ENCODE measurements at places on chromosomes 5 and 9. TPM values are rescaled to one million over a fixed set of nuclear protein-coding genes. Genes with fewer than 3 reads are reported as not detected.

Gene PCDHB12
- total RNA-seq, result 5.0 TPM

Gene RAD50
- total RNA-seq, result 47.4 TPM

Gene MEGF10
- 14.4 TPM for total RNA-seq

Gene LURAP1L
- total RNA-seq, result 12.3 TPM

GRCh38 chr9:134381671-134382516, 55.6 kb downstream of the RXRA start:
- H3K27ac ChIP-seq, result peak overlapping the region; percentile 10
- DNase-seq, result no peak
- no peaks in the 10 kb centered on the region for H3K36me3 ChIP-seq
- no peaks in the 10 kb centered on the region for H3K27me3 ChIP-seq
- peaks cover 44% of the 10 kb centered on the region for H3K4me1 ChIP-seq
- H3K4me3 ChIP-seq, result peak overlapping the region; percentile 19

- no peak overlapping the region for H3K4me3 ChIP-seq
- H3K27ac ChIP-seq, result no peak overlapping the region
- no peaks in the 10 kb centered on the region for H3K4me1 ChIP-seq
- H3K27me3 ChIP-seq, result no peaks in the 10 kb centered on the region
Observed at GRCh38 chr5:180866985-180867384, 5.9 kb upstream of the ZFP62 start.

- H3K27ac ChIP-seq, result no peak overlapping the region
- H3K36me3 ChIP-seq, result no peaks in the 10 kb centered on the region
- H3K4me3 ChIP-seq, result no peak overlapping the region
- H3K4me1 ChIP-seq, result no peaks in the 10 kb centered on the region
- DNase-seq, result no peak
Observed at GRCh38 chr5:143413958-143414669, 10.6 kb upstream of the NR3C1 start.

- no peaks in the 10 kb centered on the region for H3K27me3 ChIP-seq
- H3K4me3 ChIP-seq, result no peak overlapping the region
- H3K4me1 ChIP-seq, result no peaks in the 10 kb centered on the region
- DNase-seq, result no peak
Observed at GRCh38 chr9:135951889-135952663, 9.1 kb downstream of the UBAC1 start.

DNA sequence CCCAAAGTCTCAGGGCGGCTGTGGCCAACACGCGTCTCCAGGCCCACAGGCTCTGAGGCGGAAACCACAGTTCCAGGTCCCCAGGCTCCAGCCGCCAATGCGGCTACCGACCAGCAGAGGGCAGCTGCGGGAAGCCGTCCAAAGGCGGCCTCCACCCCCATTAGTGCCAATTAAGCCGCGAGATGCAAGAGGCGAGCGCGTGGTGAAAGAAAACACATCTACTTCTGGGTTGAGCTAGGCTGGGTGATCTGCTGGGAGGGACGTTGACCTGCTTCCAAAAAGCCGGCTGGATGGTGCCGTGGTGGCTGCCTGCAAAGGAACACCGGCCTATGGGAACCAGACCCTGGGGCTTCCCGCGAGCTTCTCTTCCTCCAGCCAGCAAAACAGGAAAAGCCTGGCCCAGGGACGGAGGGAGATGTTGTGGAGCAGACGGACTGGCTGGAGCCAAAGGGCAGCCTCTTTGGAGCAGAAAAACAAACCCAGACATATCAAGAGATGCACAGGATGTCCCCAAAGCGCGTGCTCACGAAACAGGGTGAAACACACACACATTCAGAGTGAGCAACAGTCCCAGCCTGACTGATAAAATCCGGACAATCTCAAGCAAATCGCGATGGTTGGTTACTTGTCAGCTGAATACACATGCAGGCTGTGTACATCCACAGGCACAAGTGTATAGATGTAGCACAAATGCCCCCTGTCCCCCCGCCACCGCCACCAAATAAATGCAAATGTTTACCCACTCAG, 187.1 kb upstream of the BRINP1 start:
- DNase-seq, result peak; percentile 76
- no peaks in the 10 kb centered on the region for H3K27me3 ChIP-seq
- H3K4me3 ChIP-seq, result peak overlapping the region; percentile 60
- no peaks in the 10 kb centered on the region for H3K4me1 ChIP-seq

Data from breast epithelium (tissue), 4 donors.